ENCODE measurements at places on chromosomes 6 and 20. TPM values are rescaled to one million over a fixed set of nuclear protein-coding genes. Genes with fewer than 3 reads are reported as not detected.
A peak's percentile ranks its signal among the peaks of the same experiment; 100 is the strongest.

Gene SLC32A1
- not detected for total RNA-seq

GRCh38 chr6:138157986-138158638 is 3.6 kb upstream of the ARFGEF3 start:
- 0 out of 2 replicates have a peak, but pooled peaks cover 1% of the 10 kb centered on the region for H3K27me3 ChIP-seq
- no peak overlapping the region for H3K4me3 ChIP-seq
- no peaks in the 10 kb centered on the region for H3K36me3 ChIP-seq
- H3K4me1 ChIP-seq = 0 out of 2 replicates have a peak, but pooled peaks cover 5% of the 10 kb centered on the region
- H3K27ac ChIP-seq = no peak overlapping the region
- no peak for DNase-seq

Gene ELOVL2
- total RNA-seq = not detected

DNA sequence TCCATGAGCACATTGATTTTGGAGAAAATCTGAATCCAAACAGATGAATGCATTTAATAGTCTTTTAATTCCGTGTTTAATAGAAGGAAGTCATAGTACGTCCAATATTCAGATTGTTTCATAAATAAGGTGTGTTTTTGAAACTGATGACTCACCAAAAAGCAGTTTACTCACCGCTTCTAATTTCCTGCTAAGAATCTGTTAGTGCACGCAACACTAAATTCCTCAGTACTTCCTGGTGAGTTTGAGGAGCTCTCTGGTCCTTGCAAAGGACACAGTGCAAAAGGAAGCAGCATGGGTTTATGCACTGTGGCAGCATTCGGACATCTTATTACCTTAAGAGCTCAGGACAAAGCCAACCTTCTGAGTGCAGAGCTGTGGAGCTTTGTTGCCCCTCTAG is 2.3 kb upstream of the ADGRF1 start:
- no peaks in the 10 kb centered on the region for H3K27me3 ChIP-seq
- H3K36me3 ChIP-seq = no peaks in the 10 kb centered on the region
- peaks cover 12% of the 10 kb centered on the region for H3K4me1 ChIP-seq

- no peak for DNase-seq
- no peak overlapping the region for H3K27ac ChIP-seq
- H3K4me3 ChIP-seq = no peak overlapping the region
- H3K27me3 ChIP-seq = no peaks in the 10 kb centered on the region
Measured at GRCh38 chr6:6925391-6926164, 182.2 kb upstream of the RREB1 start.

GRCh38 chr6:122869437-122870024 is 80.5 kb downstream of the SMPDL3A start:
- no peak overlapping the region for H3K4me3 ChIP-seq
- H3K27ac ChIP-seq = no peak overlapping the region
- H3K27me3 ChIP-seq = no peaks in the 10 kb centered on the region
- DNase-seq = peak; percentile 50

DNA sequence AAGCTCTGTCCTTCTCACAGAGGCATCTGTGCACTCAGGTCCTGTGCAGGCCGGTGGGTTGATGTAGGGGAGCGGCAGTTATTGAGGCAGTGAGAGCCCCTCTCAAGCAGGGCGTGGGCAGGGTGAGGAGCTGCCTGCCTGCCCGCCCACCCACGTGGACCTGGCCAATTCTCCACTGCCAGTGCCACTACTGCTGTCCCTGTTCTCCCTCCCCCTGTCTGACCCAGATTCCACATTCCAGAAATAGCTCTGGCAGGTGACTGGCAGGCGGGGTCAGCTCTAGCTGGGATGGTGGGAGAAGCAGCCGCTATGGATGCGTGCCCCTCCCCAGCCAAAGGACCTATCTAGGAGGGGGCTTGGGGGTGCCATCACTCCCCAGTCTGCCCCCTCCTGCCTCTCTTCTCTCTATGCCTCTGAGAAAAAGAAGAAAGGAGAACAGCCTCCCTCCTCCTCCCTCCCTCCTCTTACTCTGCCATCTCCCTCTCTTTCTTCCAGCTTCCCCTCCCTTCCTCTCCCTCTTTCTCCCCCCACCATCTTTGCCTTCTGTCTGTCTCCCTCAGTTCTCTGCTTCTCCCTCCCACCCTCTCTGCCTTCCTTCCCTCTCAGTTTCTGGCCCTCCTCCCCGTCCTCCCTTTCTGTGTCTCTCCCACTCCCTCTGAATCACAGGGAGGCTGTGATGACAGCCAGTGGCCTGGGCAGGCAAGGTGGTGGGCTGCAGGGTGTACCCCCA is 86.5 kb upstream of the MYL9 start:
- peak overlapping the region; percentile 70 for H3K27ac ChIP-seq
- H3K4me1 ChIP-seq = peaks cover 22% of the 10 kb centered on the region
- no peaks in the 10 kb centered on the region for H3K36me3 ChIP-seq

DNA sequence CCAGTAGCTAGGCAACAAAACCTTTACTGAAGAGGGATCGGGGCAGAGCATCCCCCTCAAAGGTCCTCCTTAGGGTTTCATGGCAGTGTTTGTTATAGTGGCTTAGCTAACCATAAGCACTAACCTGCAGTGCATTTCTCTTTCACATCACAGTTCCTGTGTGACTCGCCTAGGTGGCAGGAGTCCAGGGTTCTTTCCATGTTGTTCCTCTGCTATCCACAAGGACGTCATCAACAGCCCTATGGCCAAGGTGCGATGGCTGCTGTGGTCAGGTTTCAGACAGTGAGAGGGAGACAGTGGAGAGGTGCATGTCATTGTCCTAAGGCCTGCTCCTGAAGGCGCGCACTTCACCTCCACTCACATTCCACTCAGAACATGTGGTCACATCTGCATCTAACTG is 38.8 kb upstream of the FOXA2 start:
- DNase-seq = peak; percentile 24
- H3K27me3 ChIP-seq = no peaks in the 10 kb centered on the region
- H3K36me3 ChIP-seq = no peaks in the 10 kb centered on the region
- peaks cover 14% of the 10 kb centered on the region for H3K4me1 ChIP-seq

DNA sequence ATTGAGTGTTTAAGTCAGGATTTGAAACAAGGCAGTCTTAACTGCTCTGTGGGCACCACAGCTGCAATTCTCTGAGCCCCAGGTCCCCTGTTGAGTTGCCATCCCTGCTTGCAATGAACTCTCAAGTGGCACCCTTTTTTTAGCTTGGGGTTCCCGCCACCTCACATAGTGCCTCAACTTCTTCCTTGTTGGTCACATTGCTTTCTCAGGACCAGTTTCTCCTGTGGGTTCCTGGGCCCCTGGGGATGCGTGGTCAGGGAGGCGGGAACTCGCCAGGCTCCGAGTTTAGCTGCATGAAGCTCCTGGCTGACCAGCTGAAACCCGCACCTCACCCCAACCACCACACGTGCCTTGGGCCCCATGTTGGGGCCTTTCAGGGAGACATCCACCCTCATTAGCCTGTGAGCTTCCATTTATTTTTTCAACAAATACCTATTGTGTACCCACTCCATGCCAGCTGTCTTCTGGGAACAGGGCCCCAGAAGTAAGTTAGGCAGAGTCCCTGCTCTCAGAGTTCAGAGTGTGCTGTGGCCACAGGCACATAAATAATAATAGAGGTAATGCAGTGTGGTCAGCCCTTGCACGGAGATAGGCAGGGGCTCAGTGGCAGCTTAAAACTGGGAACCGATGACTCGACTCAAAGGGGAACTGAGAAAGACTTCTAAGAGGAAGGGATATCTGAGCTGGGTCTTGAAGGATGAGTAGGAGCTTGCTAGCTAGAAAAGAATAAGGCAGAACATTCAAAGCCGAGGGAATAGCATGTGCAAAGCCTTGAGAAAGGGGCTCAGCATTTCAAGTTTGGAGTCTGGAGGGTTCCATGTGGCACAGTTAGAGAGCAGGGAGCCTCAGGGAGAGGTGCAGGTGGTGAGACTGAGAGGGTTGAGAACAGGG is 33.9 kb upstream of the FAM83D start:
- H3K4me3 ChIP-seq = no peak overlapping the region
- no peak overlapping the region for H3K27ac ChIP-seq
- no peaks in the 10 kb centered on the region for H3K27me3 ChIP-seq
- H3K36me3 ChIP-seq = no peaks in the 10 kb centered on the region
- DNase-seq = no peak
- peaks cover 11% of the 10 kb centered on the region for H3K4me1 ChIP-seq

Gene ENTPD6
- 86.6 TPM for total RNA-seq

DNA sequence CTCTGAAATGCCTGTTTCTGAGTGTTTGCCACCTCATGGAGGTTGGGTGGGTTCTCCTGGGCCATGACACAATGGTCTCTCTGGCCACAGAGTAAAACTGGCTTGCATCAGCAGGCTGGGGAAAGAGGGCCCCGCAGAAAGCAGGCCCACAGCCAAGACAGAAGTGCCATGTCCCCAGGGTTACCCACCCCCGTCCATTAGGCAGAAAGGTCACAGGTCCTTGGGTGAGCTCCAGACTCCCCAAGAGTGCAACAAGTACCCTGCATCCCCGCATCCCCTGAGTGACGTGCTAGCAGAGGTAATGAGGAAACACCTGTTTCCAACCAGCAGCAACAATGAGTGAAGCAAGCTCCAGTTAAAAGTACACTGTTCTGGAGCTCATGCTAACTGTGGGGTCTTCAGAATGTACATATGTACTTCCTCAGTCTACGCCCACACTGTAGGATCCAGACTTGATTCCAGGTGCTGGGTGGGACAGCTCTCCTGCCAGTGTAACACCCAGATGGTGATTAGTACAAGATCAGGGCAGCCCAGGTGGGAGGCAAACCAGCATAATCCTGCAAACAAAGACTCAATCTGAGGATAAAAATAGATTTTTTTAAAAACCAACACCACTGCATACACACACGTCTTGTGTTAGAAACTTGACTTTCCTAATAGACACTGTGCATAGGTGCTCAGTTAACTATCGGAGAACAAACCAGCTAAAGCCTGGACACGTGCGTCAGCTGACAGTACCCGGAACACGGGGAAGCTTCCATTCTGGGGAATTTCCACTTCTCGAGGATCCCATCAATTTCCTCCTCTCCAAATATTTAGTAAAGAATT is 31.5 kb downstream of the RRBP1 start:
- no peak for DNase-seq
- H3K36me3 ChIP-seq = peaks cover 16% of the 10 kb centered on the region
- H3K27me3 ChIP-seq = no peaks in the 10 kb centered on the region
- H3K27ac ChIP-seq = no peak overlapping the region

- no peaks in the 10 kb centered on the region for H3K27me3 ChIP-seq
- DNase-seq = no peak
- H3K4me3 ChIP-seq = no peak overlapping the region
- H3K27ac ChIP-seq = no peak overlapping the region
Measured at GRCh38 chr6:107648983-107649382, 159.1 kb downstream of the SOBP start.

- no peaks in the 10 kb centered on the region for H3K27me3 ChIP-seq
- no peak for DNase-seq
- H3K4me1 ChIP-seq = no peaks in the 10 kb centered on the region
- no peak overlapping the region for H3K4me3 ChIP-seq
Measured at GRCh38 chr6:150403458-150404246, 34.8 kb downstream of the IYD start.

DNA sequence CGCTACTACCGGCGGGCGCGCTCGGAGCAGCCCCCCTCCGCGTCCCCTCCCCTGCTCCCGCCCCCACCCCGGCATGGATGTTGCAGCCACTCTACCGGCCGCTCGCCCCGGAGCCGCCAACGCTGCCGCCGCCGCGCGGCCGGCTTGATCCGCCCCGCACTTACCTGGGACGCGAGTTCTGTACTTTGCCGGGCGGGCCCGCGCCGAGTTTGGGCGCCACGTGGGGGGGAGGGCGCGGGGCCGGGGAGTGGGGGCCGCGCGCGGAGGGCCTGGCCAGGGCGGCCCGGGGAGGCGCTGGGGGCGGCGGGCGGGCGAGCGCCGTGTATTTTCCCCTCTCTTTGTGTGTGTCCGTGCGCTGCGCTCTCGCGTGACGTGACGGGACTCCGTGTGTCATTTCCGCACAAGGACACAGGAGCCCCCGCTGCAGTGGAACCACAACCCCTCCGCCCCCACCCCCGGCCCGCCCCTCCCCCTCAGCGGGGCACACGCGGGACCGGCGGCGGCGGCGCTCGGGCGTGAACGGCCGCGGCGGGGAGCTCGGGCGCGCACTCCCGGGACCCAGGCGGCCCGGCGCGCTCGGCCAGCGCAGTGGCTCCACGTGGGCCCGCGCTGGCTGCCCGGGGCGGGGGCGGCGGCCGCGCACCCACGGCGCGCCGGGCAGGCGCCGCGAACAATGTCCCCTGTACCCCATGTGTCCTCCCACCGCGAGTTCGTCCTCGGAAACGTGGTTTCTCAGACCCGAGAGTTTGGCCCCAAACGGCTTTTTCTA is at the start of gene BEND3:
TSS of gene BEND3 (minus strand) at position 590 of the 769 bp plus-strand sequence. CDS start 16,230 bp downstream, outside the sequence.
- H3K27me3 ChIP-seq = no peaks in the 10 kb centered on the region
- H3K4me1 ChIP-seq = peaks cover 7% of the 10 kb centered on the region
- no peaks in the 10 kb centered on the region for H3K36me3 ChIP-seq
- H3K4me3 ChIP-seq = peak within 1 kb of the TSS; percentile 84
- peak; percentile 42 for DNase-seq

Gene TRAPPC3L
- total RNA-seq = not detected

GRCh38 chr6:161274488-161274858 is 612 bp upstream of the AGPAT4 start:
- no peak for DNase-seq
- no peaks in the 10 kb centered on the region for H3K27me3 ChIP-seq
- H3K4me1 ChIP-seq = peaks cover 8% of the 10 kb centered on the region
- H3K4me3 ChIP-seq = peak overlapping the region; percentile 45
- H3K27ac ChIP-seq = peak overlapping the region; percentile 91

- no peaks in the 10 kb centered on the region for H3K36me3 ChIP-seq
- H3K27me3 ChIP-seq = no peaks in the 10 kb centered on the region
- H3K4me1 ChIP-seq = peaks cover 12% of the 10 kb centered on the region
- no peak overlapping the region for H3K4me3 ChIP-seq
- no peak overlapping the region for H3K27ac ChIP-seq
Measured at GRCh38 chr6:31005249-31006020, 4.8 kb upstream of the MUC22 start.

GRCh38 chr6:7691675-7692452 is 34.0 kb upstream of the BMP6 start:
- no peaks in the 10 kb centered on the region for H3K27me3 ChIP-seq
- peak; percentile 78 for DNase-seq
- H3K4me3 ChIP-seq = peak overlapping the region; percentile 29
- peaks cover 21% of the 10 kb centered on the region for H3K4me1 ChIP-seq

GRCh38 chr20:18314786-18315406 is 26.6 kb downstream of the ZNF133 start:
- peaks cover 10% of the 10 kb centered on the region for H3K36me3 ChIP-seq
- DNase-seq = no peak
- 0 out of 2 replicates have a peak, but pooled peaks cover 6% of the 10 kb centered on the region for H3K4me1 ChIP-seq
- no peak overlapping the region for H3K4me3 ChIP-seq
- H3K27me3 ChIP-seq = no peaks in the 10 kb centered on the region
- H3K27ac ChIP-seq = no peak overlapping the region

DNA sequence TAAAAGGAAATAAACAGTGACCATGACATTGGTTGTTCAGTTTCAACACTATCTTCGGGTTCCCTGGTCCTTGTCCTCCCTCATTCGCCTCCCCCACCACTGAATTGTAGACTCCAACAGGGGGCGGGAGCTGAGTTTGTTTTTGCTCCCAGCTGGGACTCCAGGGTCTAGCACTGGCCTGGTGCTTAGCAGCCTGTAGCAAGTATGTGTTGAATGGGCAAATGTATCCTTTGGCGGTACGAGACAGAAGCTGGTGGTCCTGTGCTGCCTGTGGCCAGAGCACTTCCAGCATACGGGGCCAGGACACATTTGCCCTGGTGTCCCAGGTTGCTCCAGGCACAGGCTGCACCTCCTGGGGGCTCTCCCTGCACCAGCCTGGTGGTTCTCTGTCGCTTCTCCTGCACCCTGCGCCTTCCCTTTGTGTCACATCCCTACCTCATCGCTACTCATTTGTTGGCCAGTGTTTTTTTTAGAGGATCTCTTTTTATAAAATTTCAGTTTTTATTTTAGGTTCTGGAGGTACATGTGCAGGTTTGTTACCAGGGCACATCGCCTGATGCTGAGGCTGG is 40.1 kb downstream of the PHACTR3 start:
- DNase-seq = no peak
- H3K27ac ChIP-seq = no peak overlapping the region
- H3K4me1 ChIP-seq = no peaks in the 10 kb centered on the region
- H3K27me3 ChIP-seq = no peaks in the 10 kb centered on the region
- H3K36me3 ChIP-seq = no peaks in the 10 kb centered on the region
- no peak overlapping the region for H3K4me3 ChIP-seq

Gene BCLAF1
- 178 TPM for total RNA-seq

Gene PCK1
- total RNA-seq = 0.42 TPM

Data from Caco-2 (cell line).